Brain (organoid and tissue), 16 donors: ENCODE measurements at places on chromosomes 5 and 9.

DNA sequence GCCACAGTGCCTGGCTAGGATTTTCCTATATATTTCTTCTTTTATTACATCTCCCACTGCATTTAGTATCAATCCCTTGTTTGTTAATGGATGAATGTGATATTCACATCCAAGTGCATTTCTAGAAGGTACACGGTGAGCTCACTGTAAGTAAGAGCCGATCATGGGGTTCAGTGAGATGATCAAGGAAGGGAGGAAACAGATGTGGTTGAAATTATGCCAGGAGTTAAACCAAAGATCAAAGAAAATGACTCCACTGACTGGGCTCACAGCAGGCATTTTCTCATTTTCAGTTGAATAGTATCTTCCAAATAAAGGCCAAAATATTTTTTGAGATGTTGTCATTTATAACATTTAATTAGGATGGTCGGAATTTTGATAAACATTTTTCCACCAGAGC lies 97.8 kb downstream of the CFAP90 start:
- no peak for DNase-seq

DNA sequence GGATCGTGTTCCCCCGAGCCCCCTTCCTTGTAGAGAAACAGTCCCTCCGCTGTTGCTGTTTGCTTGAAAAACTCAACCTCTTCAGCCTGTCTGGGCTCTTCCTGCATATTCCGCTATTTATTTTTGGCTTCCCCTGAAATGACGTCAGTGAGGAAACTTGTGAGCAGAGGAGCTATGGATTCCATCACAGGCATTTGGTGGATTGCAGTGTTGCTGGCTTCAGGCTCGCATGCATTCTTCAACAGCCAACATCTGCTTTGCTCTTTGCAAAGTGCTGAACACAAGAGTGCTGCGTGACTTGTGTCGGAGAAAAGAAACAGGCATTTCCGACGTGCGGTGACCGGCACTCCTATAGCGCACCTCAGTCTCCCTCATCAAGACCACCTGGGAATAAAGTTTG lies 232.7 kb downstream of the RFK start:
- DNase-seq, result peak; percentile 26

GRCh38 chr9:136784997-136785361 lies 6.2 kb upstream of the TMEM141 start:
- DNase-seq, result no peak

DNA sequence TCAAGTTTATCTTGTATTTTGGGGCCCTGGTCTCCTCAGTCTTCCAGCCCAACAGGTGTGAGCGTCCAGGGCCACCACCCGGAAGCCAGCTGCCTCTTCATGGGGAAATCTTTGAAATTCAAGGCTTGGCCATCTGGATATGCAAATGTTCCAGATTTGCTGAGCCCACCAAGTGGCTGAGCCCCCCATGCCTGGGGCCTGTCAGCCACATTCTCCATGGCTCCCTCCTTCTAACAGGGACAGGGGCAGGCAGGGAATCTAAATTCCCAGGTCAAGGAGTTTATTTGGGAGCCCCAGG lies 14.2 kb upstream of the CXXC5 start:
- peak; percentile 64 for DNase-seq

GRCh38 chr5:110476164-110476563 lies 250.3 kb downstream of the TMEM232 start:
- no peak for DNase-seq

DNA sequence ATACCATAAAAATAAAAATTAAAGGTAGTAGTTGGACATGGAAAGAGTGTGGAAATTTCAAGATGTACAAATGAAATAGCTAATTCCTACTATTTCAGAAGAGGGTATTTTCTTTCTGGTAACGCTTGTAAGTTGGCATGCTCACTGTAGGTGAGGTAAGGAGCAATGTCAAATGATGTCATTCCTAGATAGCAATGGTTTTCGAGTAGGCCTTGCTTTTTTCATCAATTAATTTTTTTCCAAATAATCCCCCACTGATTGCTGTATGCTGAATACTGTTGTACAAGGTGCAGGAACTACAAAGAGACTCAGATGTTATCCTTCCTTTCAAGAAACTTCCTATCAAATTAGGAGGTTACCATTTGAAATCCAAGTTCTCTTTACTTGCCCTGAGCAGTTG lies 928 bp upstream of the SELENOP start:
- DNase-seq, result no peak

GRCh38 chr9:96505316-96505991 lies 55.5 kb downstream of the HABP4 start:
- DNase-seq, result no peak

DNA sequence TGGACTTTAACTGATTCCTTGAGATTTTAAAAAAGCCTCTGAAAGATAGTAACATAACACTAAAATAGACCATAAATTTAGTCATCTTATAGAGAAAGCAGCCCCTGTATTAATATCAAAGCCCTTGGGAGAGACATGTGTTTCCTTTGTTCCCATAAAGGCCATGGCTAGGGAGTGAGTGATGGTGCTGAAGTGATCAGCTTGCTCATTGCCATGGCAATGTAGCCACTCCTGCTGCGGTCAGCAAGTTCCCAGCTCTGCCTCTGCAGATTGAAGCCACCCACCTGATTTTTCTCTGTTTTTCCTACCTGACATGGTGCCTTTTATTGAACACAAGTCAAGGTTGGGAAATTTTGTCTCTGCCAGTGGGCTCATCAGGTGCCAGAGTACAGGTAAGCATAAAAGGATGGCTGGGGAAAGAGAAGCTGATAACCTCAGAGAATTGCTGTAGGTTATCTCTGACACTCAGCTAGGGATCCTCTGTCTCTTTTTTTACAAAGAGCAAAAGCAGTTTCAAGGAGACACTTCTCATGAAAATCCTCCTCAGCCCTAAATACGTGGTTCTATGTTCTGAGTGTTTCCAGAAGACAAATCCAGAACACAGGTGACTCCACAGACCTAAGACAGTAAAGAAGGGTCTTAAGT lies 296.3 kb upstream of the NMUR2 start:
- DNase-seq, result peak; percentile 28

GRCh38 chr9:95047452-95048224 lies 269.9 kb downstream of the FANCC start:
- no peak for DNase-seq

DNA sequence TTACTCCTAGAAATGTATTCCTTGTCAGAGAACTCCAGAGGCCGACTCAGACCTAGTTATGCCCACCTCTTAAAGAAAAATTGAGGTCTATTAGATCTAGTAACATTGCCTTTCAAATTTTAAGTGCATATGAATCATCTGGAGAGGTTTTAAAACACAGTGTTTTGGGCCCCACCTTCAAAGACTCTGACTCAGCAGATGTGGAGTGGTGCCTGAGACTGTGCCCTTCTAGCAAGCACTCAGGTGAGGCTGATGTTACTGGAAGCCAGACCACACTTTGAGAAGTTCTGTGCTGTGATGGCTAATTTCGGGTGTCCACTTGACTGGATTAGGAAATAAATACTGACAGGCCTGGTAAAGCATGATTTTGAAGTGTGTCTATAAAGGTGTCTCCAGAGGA lies 10.6 kb downstream of the FOXB2 start:
- DNase-seq, result no peak

- DNase-seq, result peak; percentile 77
Measured at GRCh38 chr9:78542491-78543181, 245.7 kb downstream of the PSAT1 start.

DNA sequence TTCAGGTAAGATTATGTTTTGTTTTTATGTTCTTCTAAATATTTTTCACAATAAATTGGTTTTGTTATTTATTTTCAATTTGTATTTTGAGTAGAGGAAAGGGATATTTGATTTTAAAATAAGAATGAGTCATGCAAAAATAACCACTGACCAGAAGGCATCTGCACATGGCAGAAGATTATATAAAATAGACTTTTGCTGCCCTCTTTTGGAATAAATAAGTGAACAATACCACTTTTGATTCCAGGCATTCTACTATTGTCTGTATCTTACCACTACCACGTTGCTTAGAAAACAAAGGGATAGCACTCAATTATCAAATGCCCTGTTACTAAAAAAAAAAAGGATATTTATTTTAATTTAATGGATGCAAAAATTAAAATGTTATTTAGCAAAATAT lies 227.3 kb upstream of the ITGA1 start:
- DNase-seq, result peak; percentile 74

DNA sequence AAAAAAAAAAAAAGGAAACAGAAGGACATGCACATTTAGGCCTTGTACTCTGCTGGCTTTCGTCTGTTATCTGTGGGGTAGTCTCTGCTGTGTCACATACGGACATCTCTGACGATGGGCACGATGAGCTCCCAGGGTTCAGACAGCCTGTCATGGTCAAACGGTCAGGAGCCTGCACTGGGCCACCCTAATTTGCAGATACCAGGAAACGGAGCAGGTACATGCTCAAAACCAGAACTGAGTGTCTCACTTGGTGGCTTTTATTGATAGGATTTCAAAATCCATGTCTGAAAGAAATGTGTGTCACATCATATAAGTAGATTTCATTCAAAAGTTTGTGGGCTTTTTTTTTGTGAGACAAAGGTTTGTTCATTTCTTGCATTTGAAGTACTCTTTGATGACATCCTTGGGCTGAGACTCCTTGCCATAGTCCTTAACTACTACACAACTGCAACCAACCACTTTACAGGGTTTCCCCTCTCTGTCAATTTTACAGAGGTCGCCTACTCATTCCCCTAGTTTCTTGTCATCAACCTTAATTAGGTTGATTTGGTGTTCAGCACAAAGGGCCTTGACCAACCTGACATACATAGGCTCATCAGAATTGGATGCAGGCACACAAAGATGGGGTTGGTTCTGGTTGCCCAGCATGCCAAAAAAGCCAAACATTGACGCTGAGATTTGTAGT lies 9.0 kb downstream of the CKMT2 start:
- DNase-seq, result no peak

GRCh38 chr9:29449306-29449705 lies 1876.0 kb upstream of the C9orf72 start:
- DNase-seq, result no peak

GRCh38 chr9:69549310-69550202 lies 122.6 kb downstream of the APBA1 start:
- peak; percentile 60 for DNase-seq

DNA sequence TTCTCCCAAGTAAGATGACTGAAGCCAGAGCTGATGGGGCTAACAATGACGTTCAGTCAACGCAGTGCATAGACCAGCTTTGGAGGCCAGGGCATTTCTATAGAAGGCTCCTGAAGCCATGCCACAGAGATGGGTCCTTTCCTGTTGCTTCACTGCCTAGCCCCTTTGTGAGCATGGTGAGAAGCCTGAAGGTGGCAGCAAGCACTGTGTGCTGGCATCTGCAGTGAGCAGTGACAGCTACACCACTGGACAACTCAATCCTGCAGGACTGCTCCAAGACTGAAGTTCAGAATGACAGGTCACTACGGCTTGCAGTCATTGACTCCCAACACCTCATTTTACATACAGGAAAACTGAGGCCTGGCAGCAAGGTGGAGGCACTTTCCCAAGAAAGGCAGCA lies 229.0 kb downstream of the TSSK1B start:
- no peak for DNase-seq

DNA sequence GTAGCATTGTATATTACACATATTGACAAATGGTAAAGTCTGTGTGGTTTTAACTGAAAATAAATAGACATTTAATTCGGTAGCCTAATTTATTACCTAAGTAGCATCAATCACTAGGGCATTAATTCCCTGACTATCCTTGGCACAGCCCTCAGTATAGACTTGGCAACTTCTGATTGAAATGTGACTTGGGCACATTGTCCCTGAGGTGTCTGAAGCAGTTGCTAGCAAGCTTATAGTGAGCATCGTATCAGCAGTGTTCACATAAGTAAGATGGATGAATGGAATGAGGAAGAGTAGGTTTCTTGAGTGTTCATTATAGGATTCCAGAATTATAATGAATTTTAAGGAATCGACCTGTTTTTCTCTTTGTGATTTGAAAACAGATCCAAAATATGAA lies 16.1 kb downstream of the LURAP1L start:
- DNase-seq, result no peak

DNA sequence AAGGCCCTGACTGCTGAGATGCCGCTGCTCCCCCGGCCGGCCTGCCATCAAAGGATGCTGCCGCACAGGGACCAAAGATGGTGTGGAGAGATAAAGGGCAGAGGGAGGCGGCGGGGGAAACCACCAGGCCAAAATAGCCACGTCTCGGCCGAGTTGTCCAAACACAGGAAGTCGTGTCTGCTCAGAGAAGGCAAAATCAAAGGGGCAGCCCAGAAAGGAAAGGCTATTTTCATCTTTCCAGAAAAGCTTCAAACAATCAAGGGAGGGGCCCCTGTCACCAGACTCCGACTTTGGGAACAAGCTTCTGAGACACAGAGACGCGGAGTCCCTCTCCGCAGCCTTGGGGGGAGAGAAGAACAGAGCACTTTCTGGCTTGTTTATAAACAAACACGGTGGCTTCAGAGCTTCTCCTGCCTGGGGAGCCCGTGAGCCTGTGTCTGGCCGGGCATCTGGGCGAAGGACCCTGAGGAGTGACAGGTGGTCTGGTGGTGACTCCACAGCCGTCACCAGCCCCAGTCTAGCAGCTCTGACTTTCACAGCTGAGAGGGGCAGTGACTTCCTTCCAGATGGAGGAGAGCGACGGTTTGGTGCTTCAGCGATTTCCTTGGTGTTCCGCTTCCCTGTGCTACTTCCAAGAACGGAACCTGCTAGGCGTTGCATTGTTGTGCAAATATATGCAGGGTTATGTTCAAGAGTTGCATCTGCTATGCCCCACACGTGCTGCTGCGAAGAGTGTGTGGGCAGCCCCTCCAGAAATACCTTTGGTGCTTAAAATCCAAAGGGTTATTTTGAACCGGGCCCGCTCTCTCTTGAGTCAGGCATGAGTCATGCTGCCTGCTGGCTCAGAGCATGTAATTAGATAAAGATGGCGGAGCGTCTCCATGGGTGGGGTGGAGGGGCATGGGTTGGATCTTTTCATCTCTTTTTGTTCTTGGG lies 24.0 kb downstream of the ADAMTSL2 start:
- peak; percentile 40 for DNase-seq

DNA sequence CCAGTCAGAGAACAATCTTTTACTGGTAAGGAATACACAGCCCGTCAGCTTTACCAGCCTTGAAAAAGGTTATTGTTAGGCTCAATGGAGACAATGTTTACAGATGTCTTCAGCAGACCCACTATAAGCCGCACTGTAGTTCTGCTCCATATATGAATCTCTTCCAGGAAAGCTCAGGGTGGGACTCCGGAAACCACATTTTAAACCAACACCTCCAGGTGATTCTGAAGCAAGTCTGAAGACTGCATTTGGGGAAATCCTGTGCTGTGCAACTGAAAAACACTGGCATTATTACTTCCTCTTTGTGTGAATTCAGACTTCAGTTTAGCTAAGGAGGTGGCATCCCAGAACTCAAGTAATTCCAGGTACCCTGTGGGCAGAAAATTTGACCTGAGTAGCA lies 3.5 kb downstream of the GZMK start:
- DNase-seq, result no peak

DNA sequence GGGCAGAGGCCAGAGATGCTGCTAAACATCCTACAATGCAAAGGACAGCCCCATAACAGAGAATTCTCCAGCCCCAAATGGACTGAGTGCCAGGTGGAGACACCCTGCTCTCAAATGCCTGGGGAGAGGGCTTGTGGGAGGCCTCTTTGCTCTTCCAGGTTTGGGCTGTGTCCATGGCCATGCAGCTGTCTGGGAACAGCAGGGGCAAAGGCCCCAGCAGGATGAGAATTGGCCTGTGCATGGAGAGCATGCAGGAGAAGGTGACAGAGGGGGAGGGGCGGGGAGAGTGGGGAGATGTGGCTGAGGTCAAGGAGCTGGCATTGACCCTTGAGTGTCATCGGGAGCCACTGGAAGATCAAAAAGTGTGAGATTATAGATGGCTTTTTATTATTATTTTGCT lies 111.5 kb upstream of the ERCC6L2 start:
- no peak for DNase-seq

GRCh38 chr5:131825404-131826013 lies 28.7 kb upstream of the FNIP1 start:
- no peak for DNase-seq
